ENCODE measurements at places on chromosomes 12 and 14. TPM values are rescaled to one million over a fixed set of nuclear protein-coding genes. Genes with fewer than 3 reads are reported as not detected.

MUCL1 gene
- not detected for total RNA-seq

KRT71 gene
- total RNA-seq, result not detected

DIO2 gene
- 0.17 TPM for total RNA-seq

TMEM119 gene
- total RNA-seq, result 0.35 TPM

DDX11 gene
- 103 TPM for total RNA-seq

CCNT1 gene
- total RNA-seq, result 28.7 TPM

ASCL1 gene
- not detected for total RNA-seq

STAC3 gene
- 3.0 TPM for total RNA-seq

ZC3H14 gene
- total RNA-seq, result 80.3 TPM

TAS2R46 gene
- total RNA-seq, result 5.0 TPM

ADGRD1 gene
- total RNA-seq, result 0.08 TPM

FOXN4 gene
- 0.35 TPM for total RNA-seq

PELI2 gene
- 24.5 TPM for total RNA-seq

RAB15 gene
- total RNA-seq, result 43.3 TPM

RHOJ gene
- not detected for total RNA-seq

SYCP3 gene
- total RNA-seq, result 0.07 TPM

PLEKHG7 gene
- total RNA-seq, result not detected

DBX2 gene
- total RNA-seq, result not detected

OR4E2 gene
- not detected for total RNA-seq

BMP4 gene
- total RNA-seq, result 3.9 TPM

ENDOU gene
- total RNA-seq, result not detected

IL26 gene
- not detected for total RNA-seq

PLXNC1 gene
- 6.5 TPM for total RNA-seq

CEBPE gene
- not detected for total RNA-seq
